ENCODE measurements at places on chromosomes 2 and 18. TPM values are rescaled to one million over a fixed set of nuclear protein-coding genes. Genes with fewer than 3 reads are reported as not detected.

Gene HJURP
- 1.1 TPM for total RNA-seq

Gene ESPNL
- total RNA-seq, result not detected

Gene POLE4
- total RNA-seq, result 57.3 TPM

Gene SERPINB4
- total RNA-seq, result not detected

Gene DYNAP
- total RNA-seq, result not detected

Gene MLPH
- total RNA-seq, result 3.4 TPM

Gene TRIM54
- total RNA-seq, result 0.18 TPM
